Stimulated activated effector memory CD8-positive, alpha-beta T cell treated with anti-CD3 and anti-CD28 coated beads, Interleukin-12 subunit alpha, Interleukin-12 subunit beta, amount 100 ng/mL, for 72 hours (primary cell): ENCODE measurements at places on chromosomes 2 and 18.

- DNase-seq: no peak
Observed at GRCh38 chr2:175903384-175903936, 98.6 kb downstream of the LNPK start.

DNA sequence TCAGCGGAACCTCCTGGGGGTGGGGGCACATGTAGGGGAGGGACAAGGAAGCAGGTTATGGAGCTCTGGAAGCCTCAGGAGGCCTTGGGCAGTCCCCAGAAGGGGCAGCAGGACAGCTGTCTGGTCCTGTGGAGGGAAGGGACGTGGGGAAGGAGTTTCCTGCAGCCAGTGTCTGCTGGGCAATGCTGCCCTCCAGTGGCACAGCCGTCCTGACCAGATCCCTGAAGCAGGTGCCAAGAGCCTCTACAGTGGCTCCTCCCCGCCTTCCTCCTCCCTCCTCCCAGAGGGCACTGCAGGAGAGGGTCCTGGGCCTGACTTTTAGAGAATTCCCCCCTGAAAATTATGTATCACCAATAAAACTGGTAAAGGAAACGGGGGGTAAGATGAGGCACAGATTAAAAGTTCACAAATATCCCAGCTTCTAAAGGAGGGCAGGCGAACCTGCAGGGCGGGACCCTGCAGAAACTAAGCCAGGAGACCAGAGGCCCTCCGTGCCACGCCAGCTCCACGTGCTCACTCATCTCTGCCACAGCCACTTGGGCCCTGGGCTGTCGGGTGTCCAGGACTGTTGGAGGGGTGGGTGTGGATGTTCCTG lies 258.5 kb downstream of the TWIST2 start:
- DNase-seq: no peak

GRCh38 chr2:113337809-113338208 lies 59.1 kb upstream of the PAX8 start:
- no peak for DNase-seq

DNA sequence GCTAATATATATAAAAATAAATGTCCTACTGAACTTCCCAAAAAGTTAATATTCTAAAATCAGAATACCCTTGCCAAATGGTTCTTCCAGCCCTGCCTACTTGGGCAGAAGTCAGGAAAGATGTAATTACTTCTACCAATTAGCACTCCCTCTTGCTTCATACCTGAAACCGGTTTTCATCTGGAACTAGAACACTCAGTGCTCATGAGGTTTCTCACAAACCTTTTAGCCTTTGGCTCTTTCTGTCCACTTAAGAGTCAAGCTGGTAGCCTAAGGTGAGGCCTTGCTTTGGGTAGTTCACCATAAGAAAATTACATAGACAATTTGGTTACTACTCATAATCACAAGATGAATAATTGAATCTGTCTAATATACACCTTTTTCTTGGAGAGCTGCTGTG lies 4.1 kb downstream of the DSG3 start:
- no peak for DNase-seq

DNA sequence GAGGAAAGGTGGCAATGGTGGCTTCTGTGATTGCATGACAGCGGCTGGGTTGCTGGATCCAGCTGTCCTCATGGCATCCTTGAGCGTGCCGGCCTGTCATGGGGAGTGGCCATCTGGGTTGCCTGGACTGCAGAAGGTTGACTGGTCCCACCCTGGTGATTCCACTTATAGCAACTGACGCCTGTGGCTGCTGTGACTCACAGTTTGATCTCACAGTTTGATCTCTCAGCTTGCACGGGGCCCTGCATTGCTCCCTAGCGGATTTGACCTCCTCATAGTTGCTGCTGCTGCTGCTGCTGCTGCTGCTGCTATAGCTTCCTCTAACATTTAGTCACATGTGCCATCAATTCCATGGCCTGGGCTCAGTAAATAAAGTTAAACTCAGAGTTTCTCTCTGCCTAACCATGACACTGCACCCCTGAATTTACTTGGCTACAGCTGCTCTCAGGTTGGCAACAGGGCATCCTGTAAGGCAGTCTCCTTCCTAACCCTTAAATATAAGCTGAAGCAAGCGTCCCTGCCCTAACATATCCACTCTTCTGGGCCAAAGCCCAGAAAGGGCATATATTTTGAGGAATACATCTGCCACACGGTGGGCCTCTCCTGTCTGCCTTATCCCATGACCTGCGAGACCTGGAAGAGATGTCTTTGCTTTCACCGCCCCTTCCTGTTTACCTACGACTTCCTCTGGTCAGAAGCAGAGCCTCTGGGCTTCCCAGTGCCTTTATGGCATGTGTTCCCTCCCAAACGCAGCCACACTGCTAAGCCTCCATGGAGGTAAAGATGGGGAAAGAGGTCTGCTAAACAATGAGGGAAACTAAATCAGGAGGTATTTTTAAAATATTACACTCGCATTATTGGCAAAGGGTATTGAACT lies 37.8 kb upstream of the CCDC150 start:
- DNase-seq: no peak

DNA sequence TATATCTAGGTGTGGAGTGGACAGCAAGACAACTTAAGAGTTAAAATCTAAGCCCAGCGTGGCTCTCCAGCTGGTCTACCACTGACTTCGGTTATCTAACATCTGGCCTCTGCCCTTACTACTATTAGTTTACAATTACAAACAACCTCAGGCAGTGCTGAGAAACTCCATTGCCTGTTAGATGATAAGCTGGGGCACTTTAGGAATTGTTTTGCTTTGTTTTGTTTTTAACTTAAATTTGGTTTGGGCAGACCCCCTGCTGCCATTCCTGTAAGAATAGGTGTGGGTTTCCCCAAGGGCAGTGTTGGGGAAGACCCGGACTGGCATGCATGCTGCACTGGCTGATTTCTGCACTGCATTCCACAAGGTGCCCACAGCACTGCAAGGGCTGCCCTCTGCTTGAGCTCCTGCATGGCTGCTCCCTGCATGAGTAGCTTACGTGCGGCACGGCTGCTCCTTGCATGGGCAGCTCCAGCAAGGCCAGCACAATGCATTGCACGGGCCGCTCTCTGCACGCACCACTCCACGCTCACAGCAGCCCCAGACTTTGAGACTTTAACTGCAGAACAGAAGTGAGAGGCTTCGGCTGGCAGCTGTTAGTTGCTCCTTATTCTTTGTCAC lies 74.2 kb upstream of the SERTAD2 start:
- DNase-seq: no peak

DNA sequence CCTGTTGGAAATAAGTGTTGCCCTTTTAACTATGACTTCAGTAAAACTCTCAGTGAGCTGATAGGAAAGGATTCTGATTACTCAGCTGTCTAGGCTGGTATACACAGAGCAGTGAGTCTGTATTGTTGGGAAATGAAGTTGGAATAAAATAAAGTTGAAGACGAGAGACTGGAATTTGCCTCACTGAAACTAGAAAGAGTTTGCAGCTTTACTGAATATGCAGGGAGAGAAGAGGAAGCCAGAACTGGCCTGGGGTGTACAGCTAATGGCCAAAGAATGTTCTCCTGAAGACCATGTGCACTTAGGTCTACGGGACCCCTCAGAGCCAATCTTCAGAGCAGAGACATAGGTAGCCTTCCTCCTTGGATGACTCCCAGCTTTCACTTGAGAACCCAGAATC lies 26.5 kb downstream of the EIF4E2 start:
- DNase-seq: no peak

DNA sequence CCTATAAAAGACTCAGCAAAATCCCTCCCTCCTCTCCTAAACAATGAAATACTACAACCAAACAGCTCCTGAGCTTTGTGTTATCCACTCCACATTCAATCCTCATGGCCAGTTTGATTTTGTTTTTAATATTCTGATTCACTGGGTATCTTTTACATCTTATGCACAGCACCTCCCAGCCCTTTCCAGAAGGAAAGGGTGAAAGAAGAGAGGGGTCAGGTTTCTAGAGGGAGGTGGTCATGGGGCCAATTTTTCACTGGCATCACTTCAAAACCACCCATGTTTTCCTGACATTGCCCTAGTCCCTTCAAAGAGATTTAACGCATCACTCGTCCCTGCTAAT lies 315.6 kb downstream of the LPIN1 start:
- DNase-seq: no peak

DNA sequence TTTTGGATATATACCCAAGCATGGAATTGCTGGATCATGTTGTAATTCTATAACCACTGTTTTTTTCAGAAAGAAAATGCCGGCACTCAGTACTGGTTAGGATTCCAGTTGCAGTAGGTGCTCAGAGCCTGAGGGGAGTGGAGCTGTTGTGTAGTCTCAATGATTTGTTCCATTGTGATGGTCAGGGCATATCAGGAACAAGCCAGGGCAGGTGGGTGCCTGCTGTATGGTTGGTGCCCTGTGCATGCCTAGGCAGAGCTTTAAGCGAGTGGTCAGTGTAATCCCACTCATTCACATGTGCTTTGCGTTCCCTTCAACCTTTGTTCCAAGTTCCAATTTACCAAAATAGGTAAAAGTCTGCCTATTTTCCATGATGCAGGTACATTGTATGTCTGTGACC lies 100.9 kb downstream of the FHOD3 start:
- DNase-seq: no peak

DNA sequence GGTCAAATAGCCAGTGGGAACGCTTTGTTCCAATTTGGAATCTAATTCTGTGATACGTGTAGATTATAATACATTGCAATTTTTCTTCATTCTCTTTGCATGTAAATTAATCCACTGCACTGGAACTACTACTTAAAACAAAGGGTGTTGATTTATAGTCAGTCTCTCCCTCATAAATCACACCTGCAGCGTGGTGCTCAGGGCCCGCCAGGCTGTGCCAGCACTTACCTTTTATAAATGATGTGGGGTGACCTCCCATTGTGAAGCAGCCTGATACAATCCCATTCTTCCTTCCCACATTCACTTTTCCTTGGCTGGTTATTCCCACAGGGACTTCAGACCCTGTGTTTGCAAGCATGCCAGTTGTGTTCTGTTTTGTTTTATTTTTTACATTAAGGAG lies 302.3 kb upstream of the ID2 start:
- no peak for DNase-seq

DNA sequence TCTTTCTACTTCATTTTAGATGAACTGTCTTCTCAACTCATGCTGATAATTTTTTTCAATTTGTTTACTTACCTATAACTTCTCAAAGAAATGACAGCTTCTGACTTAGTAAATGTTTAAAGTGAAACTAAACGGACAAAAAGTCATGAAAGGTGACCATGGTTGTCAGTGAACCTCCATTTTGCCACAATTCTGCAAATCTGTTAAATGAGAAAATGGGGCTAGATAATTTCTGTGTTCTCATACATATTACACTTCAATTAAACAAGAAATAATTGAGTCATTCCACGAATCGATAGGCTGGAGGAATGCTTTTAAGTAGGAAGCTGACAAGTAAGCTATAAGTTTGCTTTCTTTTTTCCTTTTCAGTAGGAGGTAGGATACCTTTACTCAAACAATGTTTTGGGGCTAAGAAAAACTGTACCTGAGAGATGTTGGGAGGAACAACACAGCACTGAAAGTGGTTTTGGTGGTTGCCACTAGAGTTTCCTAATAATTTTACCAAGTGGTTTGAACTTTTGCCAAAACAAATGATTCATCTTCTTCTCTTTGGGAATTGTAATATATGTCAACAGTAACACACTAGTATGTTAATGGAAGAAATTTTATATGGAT lies 17.1 kb downstream of the DYNAP start:
- DNase-seq: no peak
